ENCODE measurements at places on chromosomes 13 and 19. TPM values are rescaled to one million over a fixed set of nuclear protein-coding genes. Genes with fewer than 3 reads are reported as not detected.

GRCh38 chr19:53041366-53041765 lies 3.2 kb upstream of the ERVV-2 start:
- no peak for DNase-seq

GRCh38 chr19:51564791-51565190 lies 6.3 kb upstream of the ZNF175 start:
- DNase-seq: peak; percentile 51

LGALS7 gene
- 0.92 TPM for total RNA-seq

GRCh38 chr13:52903320-52903719 lies 54.9 kb upstream of the PCDH8 start:
- no peak for DNase-seq

ZNF835 gene
- 0.18 TPM for total RNA-seq

LHFPL6 gene
- total RNA-seq: 3.9 TPM

PSG11 gene
- total RNA-seq: not detected

DNA sequence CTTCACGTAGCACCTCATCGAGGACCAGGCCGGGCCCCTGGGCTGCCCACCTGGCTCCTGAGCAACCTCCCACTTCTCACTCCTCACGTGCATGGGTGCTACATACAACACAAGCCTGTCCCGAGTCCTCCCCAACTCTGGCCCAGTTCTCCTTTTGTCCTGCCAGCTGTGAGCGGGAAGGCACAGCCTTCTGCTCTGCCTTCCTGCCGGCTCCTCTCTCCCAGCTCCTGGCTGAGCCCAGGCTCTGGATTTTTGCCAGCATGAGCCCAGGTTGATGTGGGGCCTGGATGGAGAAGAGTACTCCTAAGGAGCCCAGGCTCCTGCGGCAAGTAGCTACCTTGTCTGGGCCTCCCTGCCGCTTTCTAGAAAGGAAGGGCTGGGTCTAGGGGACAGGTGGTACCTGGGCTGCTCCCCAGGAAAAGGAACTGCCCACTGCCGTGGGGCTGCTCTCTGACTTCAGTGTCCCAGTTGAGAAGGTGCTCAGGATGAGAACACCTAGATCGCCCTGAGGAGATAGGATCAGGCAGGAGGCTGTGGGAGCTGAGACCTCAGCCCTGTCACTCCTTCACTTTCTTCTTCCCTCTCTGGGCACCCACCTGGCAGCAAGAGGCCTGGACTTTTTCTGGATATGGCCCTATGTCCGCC lies 23.6 kb downstream of the LYL1 start:
- DNase-seq: no peak

DNA sequence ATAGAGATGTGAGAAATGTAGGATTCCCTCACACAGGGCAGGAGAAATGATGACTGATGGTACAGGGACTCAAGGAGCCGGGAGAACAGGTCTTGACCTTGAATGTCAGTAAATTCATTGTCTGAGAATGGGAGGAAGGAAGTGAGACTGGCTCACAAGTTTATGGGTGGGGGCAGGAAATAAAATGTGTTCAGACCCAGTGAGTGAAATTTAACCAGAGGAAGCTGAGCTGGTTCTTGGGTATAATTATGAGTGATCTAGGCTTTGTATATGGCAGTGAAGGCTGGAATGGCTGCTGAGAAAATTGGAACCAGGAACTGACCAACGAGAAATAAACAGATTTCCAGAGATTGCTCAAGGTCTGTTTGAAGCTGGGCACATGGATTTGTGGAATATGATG lies 6.3 kb upstream of the IGSF23 start:
- no peak for DNase-seq

- peak; percentile 96 for DNase-seq
Observed at GRCh38 chr19:50204811-50205675, 1.6 kb downstream of the MYH14 start.

Data from H9 (cell line).